Posterior cingulate gyrus (tissue), 11 donors: ENCODE measurements at places on chromosomes 5 and 9.

DNA sequence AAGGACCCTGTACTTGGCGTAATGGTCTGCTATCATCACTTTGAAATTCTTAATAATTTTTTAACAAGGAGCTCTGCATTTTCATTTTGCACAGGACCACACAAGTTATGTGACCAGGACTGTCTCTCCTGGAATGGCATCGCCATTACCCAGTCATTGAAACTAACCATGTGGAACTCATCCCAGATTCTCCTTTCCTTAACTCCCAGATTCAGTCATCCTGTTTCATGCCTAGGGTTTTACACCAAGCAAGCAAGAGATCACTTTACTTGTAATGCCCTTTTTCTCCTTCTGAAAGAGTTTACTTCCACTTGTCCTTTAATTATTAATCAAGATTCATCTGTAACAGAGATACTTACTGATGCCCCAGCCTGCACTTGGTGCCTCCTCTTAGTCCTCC is 12.0 kb downstream of the FRMD3 start:
- DNase-seq = no peak

DNA sequence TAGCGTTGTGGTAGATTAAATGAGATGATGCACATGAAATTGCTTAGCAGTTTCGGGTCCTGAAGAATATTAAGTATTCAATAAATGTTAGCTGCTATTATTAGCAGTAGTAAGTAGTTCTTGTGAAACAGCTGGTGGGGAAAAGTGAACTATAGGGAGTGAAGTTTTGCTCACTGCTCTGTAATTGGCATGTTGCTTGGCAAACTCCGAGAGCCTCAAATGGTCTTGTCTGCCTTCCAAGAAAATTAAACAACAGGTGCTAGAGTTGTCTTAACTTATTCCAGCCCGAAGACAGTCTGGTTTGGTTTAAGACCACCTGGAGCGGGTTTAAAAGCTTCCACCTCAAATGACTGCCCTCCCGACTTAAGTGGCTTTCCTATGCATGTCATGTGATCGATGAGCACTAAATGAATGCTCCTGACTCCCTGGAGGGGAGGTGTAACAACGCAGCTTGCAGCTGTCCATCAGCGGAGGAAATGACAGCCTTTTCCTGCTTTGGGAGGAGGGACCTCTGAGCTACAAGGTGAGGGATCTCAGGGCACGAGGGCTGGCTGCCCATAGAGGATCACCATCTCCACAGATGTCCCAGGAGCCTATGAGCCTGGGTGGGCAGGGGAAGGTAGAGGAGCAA is 202.9 kb upstream of the PANK3 start:
- DNase-seq = no peak

DNA sequence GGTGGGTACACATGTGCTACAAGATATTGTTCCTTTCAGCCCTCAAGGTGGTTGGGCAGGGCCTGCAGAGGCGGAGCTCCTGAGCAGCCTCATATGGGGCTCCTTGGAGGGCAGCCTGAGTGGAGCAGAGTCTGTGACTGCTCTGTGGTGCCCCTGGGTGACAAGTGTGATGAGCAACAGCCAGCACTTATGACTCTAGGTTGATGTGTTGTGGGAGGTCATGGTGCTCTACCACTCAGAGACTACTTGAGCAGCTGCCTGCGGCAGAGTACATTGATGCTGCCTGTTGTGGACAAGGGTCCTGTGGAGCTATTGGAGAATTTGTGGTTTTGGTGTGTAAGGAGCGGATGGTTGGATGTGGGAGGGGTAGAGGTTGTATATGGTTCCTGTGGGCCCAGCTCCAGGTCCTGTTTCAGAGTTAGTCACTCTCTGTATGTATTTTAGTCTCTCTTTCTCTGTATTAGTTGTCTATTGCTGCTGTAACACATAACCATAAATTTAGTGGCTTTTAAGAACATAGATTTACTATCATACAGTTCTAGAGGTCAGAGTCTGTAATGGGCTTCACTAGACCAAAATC is 141.3 kb downstream of the SREK1 start:
- DNase-seq = no peak

DNA sequence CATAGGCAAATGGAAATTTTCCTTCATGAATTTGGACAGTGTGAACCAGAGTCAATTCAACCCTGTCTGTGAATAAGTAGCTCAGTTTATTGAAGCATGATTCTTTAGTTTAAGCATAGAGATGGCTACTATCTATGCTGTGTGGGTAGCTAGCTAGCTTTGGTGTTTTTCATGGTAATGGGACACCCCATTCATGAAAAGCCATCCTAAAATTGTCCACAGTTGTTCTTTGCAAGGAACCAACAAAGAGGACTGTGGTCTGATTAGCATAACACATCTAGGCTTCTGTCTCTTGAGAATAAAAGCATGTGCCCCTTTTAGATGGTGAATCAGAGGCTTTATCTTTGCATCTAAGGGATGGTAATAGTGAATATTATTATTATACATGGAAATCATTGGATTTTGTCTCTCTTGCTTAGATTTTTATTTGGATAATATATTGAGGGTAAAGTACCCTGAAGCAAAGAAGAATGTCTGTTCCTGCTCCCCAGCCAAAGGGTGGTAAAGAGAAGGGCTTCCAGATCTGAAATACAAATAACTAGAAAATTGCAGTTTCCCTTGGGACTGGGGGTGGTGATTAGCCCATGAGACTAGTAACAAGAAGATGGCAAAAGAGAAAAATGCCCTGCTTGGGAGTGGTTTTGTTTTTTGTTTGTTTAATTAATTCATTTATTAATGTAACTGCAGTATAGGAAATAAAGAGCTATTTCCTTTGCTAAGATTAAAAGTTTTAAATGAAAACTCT is 624.2 kb upstream of the ZNF608 start:
- no peak for DNase-seq

GRCh38 chr5:21654-22233 is 70.2 kb upstream of the PLEKHG4B start:
- no peak for DNase-seq

GRCh38 chr9:83599071-83599470 is 23.9 kb upstream of the IDNK start:
- no peak for DNase-seq

GRCh38 chr5:123582550-123583285 is 70.7 kb downstream of the CSNK1G3 start:
- no peak for DNase-seq
